ENCODE measurements at places on chromosomes 4 and X.

DNA sequence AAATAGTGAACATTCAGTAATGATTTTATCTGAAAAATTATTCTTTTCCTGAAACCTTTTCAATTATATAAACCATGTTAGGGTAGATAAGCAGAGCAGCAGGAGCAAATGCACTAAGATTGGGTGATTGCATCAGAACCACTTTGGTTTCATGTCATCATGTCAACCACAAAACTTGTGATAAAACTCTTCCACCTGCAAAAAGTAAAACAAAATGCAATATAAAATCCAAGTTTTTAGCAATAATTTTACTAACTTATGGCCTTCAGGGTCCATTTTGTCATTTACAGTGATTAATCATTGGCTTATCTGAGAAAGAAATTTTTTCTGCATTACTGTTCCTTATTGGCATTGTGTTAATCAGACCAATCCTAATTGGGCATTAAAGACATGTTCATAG lies 42.4 kb downstream of the NHS start:
- no peak for DNase-seq

DNA sequence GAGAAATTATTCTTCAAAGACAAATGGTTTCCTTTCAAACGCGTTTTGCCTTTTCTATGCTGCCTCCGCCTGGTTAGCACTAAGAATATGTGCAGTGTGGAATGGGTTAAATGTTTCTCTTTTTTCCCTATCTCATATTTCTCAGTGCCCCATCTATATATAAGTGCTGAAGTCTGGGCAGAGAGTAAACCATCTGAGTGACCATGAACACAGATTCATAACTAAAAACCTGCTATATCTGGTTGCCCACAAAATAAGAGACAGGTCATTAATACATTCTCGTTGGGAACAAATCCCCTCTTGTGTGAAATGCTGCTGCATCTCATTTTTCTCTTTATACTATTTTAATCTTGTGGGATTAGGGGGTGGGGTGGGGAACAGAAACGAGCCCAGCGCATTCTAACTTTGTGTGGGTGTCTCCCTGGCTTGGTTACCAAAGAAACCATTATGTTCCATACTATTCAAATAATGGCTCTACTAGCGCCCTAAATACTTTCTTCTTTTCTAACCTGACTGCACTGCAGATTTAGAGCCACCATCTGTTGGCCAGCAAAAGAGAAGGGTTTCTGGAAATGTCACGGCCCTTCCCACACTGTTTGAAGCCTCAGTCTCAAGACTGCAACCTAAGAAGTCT lies 42.2 kb upstream of the PTCHD1 start:
- DNase-seq, result no peak

DNA sequence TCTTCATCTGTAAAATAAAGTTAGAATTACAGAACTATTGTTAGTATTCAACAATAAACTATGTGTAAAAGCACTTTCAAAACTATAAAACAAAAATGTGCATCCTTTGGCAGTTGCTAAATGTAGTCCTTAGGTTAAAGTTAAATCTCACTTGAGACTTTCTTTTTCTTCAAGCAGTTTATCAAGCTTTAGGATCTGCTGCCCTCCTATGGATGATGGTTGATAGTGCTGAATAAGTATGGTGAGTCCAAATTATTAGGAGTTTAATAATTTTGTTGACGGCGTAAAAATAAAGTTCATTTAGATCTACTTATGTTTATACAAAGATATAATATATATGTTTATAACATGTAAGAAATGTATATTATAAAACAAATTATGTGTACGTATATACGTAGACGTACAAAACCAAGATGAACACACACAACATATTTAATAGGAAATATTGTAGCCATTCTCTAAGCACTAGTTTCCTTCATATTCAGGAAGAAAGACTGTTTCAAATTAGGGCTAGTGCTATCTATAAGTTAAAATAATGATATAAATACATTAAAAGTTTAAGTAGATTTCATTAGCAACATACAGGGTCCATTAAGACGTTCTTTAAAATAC lies 22.3 kb downstream of the UGT2A2 start:
- peak; percentile 20 for DNase-seq

DNA sequence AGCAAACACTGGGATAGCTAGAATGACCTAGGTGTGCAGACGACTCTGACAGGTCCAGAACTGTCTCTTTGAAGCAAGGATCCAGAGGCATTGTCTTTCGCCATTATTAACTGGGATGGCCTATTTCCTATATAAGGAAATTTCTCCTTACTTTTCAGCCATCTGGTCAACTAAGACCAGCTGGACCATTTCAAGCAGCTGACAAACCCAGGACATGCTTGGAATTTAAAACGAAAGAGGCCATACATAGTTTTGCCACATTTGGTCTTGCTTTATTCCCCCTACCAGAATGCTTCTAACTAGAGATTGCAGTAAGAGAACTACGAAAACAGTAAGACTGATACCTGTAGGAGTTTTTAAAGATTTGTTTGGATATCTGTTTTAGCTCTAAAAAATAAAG lies 87.0 kb downstream of the GLRA2 start:
- no peak for DNase-seq

- DNase-seq, result no peak
Measured at GRCh38 chrX:73289039-73289438, 74.4 kb upstream of the NAP1L2 start.

DNA sequence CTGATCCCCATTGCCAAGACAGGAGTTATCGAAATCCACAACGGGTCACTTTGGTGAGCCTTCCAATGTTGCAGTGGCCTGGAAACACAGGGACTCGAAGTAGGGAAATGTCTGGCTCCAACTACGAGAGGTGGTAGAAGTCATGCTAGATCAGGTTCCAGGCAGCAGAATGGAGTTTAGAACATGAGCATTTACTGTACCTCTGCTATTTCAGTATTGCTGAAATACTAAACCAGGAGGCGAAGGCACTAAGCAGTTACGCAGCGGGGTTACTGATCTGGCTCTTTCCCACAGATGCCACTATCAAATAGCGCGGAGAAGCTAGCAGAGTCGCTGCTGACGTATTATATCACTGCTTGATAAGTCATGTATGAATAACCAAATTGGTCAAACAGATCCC lies 56.3 kb downstream of the PTCHD1 start:
- no peak for DNase-seq

GRCh38 chr4:140757232-140757630 lies 1.0 kb upstream of the TBC1D9 start:
- DNase-seq, result no peak

DNA sequence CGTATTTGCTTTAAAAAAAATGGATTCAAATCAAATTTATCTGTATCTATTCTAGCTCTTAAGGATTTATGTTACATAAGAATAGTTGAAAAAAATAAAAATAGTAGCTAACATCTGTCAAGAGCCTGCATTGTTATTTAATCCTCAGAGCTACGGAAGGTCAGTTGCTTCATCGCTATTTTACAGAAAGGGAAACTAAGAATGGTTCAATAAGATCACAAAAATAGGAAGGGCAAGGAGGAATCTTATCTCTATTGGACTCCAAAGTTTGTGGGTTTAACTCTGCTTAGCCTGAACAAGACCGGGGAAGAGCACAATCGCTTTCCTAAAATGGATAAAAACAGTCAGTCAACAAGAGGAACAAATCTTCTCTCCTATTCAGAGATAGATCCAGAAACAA lies 270.2 kb upstream of the SMIM31 start:
- DNase-seq, result no peak

GRCh38 chr4:57443787-57444186 lies 333.6 kb upstream of the IGFBP7 start:
- no peak for DNase-seq

DNA sequence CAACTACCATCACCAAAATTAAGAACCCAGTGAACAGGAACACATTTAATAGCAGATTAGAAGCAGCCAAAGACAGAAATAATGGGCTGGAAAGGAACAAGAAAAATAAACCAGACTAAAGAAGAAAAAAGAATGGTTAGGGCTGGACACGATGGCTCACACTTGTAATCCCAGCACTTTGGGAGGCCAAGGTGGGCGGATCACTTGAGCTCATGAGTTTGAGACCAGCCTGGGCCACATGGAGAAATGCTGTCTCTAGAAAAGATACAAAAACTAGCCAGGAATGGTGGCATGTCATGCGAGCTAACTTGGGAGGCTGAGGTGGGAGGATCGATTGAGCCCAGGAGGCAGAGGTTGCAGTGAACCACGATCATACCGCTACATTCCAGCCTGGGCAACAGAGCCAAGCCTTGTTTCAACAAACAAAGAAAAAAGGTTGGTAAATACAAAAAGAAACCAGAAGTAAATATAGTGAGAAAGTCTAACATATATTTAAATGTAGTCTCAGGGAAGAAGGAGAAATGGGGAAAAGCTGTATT lies 102.0 kb downstream of the AFAP1 start:
- DNase-seq, result no peak

DNA sequence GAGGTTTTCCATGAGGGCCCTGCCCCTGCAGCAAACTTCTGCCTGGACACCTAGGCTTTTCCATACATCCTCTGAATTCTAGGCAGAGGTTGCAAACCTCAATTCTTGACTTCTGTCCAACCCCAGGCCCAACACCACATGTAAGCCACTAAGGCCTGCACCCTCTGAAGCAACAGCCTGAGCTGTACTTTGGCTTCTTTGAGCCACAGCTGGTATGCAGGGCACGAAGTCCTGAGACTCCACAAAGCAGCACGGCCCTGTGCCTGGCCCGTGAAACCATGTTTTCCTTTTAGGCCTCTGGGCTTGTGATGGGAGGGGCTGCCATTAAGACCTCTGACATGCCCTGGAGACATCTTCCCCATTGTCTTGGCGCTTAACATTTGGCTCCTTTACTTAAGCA lies 728.4 kb upstream of the FTHL17 start:
- DNase-seq, result no peak

DNA sequence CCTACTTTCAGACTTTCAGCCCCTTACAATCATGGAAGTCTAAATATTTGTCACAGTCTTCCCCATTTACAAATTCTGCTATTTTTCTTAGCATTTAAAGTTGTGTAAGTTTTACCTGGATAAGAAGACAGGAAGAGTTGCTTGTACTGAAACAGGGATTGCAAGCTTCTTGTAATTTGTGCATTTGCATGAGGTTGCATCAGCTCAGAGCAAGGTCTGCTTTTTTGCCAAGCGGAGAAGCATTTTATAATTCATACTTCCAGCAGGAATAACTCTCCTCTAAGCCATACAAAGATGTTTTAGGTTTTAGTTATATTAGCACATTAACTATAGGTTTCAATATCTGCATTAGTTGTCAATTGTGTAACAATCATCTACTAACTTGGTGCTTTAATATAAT lies 922.0 kb upstream of the PABPC4L start:
- no peak for DNase-seq

GRCh38 chrX:136304493-136304892 lies 3.7 kb downstream of the ADGRG4 start:
- no peak for DNase-seq
